SW 1271 (cell line): ENCODE measurements at places on chromosomes 3 and 15.

GRCh38 chr15:59174151-59174834 is 32.4 kb upstream of the LDHAL6B start:
- DNase-seq, result no peak

DNA sequence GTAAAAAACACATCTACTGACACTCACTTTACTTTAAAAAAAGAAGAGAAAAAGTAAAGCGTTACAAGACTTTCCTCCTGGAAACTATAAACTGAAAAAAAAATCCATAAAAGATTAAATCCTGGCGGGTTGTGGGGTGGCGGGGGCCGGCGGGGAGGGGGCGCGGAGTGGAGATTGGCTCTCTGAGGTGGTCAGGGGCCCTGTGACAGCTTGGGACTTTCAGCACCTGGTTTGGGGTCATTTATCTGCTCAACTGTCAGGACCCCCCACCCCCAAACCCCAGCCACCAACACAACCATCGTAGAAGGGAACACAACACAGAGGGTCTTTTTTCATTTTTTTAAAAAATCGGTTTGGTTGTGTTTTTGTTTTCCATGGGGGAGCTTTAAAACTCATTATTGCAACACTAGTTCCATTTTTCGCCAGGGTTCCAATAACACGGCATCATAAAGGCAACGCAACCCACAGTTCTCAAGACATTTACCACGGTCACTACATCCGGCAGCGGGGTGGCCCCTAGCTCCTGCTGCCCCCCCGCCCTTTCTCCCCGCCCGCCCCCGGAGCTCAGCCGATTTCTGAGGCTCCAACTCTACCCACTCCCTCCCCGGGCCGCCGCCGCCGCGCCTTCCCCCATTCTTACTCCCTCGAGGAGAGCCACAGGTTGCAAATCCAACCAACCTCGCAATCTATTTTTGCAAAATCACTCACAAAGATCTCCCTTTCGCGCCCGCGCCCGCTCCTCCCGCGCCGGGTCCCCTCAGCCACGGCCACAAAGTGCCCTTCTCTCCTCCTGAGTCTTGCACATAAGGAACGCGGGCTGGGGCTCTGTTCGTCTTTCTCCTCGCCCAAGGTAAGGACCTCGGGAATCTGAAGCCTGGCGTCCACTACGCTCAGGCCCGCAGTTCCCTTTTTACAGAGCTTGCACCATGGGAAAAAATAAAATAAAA is 1.8 kb downstream of the BCL6 start:
- DNase-seq, result no peak

GRCh38 chr15:71357321-71357732 is 242.1 kb downstream of the THSD4 start:
- DNase-seq, result no peak

GRCh38 chr3:192819001-192819569 is 91.7 kb upstream of the FGF12 start:
- peak; percentile 12 for DNase-seq

GRCh38 chr3:120364821-120365220 is 15.7 kb upstream of the LRRC58 start:
- no peak for DNase-seq

- no peak for DNase-seq
These were observed 162.9 kb downstream of the TIGIT start for GRCh38 chr3:114456742-114457141.

DNA sequence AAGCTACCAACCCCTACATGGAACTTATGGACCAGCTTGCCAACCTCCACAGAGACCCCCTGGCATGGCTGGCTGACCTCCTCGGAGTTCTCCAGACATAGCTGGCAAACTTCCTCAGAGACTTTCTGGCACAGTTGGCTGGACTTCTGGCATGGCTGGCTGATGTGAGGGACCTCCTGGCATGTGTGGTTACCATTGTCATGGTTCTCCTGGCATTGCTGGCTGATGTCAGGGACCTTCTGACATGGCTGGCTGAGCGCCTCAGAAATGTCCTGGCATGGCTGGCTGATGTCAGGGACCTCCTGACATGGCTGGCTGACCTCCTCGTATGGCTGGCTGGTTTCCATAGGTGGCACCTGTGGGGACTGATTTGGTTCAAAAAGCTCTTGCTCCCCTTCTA is 17.5 kb downstream of the MAP1A start:
- no peak for DNase-seq

GRCh38 chr3:129621626-129622225 is 15.2 kb upstream of the PLXND1 start:
- DNase-seq, result no peak

DNA sequence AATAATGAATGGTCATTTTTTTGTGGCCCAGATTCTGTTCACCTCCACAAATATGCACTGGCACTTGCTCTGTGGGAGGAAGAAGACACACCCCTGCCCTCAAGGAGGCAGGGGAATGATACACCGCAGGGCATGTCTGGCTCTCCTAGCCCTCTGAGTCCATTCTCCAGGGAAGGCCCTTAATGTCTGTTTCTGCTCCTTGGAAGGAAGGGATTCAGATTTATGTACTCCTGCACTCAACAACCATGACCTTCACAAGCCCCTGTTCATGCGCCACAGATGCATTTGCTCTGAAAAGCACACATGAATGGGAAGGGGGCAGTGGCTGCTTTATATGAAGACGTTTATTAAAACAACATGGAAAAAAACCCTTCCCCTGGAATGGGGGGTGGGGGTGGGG is 333.8 kb downstream of the EPHB1 start:
- DNase-seq, result no peak

DNA sequence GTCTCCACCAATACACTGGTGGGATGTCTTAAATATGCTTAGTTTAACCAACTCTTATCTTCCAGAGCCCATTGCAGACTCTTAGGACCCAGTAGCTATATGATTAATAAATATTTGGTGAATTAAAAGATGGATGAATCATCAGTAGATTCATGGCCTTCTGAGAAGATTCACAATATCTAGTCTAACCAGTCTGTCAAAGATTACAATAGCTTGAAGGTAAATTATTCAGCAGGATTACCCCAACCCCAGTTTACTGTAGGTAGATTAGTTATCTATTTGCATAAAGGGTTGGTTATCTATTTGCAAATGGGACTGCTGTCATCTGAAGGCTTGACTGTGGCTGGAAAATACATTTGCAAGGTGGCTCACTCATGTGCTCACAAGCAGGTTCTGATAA is 239.4 kb upstream of the THRB start:
- no peak for DNase-seq

DNA sequence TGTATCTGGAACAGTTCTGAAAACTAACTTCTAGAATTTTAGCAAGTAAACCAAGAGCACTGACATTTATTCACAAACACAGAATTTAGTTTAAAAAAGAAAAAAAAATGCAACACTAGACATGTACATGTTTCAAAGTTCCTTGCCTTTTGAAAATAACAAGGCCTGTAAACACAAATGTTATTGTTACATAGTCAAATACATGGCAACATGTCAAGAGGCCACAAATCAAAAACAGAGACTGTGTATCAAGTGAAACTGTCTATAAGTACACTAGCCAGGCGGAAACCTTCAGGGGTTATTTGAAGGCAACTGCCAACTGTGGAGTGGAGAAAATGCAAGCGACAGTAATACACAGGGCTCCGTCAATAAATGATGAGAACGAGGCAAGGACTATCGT is 547.6 kb downstream of the FOXP1 start:
- DNase-seq, result no peak

- no peak for DNase-seq
These were observed 167.4 kb upstream of the SMAD3 start for GRCh38 chr15:66897971-66898370.

DNA sequence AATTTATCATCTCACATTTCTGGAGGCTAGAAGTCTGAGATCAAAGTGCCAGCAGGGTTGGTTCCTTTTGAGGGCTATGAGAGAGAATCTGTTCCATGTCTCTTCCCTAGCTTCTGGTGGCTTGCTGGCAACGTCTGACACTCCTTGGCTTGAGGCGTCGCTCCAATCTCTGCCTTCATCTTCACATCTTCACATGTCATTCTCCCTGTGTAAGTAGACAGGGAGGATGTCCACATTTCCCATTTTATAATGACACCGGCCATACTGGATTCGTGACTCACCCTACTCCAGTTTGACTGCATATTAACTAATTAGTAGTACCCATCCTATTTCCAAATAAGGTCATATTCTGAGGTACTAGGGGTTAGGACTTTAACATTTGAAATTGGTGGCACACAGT is 17.5 kb upstream of the ARHGAP31 start:
- DNase-seq, result no peak

DNA sequence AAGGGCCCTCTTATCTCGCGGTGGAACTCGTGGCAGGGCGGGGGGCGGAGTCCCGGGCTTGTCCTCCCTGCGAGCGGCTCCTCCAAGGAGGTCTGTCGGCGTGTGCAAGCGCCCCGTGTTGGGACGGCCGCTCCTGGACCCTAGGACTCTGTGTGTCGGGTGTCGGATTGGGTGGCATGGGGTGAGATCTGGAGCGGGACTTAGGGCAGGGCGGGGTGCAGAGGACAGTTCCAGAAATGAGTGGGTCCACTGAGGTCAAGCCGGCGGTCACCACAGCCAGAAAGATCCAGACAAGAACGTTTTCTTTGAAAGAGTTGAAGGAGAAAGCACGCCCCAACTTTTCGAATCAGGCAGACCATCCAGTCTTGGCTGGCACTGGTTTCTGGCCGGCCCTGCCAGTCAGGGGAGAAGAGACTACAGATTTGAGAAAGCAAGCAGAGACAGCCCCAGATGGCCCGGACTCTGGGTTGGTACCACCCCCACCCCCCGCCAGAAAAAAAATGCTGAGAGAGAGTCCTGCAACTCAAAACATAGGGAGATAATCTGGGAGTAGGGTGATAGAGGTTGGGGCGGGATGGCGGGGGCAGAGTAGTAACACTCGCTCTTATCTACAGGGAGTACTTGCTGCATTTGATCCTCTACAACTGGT is 784 bp upstream of the CISH start:
- DNase-seq, result no peak

DNA sequence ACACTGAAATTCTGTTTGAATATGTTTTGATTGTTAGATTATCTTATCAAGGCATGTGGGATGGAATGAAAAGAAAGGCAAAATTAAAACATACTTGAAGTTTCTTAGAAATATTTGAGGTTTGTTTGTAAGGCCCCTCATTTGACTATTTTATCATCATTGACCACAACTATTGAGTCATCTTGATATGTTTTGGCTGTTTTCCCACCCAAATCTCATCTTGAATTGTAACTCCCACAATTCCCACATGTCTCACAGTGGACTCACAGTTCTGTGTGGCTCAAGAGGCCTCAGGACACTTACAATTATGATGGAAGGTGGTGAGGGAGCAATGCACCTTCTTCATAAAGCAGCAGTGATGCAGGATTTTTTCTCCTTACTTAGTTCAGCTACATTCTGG is 917.1 kb downstream of the PLOD2 start:
- no peak for DNase-seq

- DNase-seq, result no peak
These were observed 27.8 kb upstream of the ST8SIA2 start for GRCh38 chr15:92365906-92366305.

- DNase-seq, result no peak
These were observed 44.2 kb upstream of the THRB start for GRCh38 chr3:24538891-24539290.

DNA sequence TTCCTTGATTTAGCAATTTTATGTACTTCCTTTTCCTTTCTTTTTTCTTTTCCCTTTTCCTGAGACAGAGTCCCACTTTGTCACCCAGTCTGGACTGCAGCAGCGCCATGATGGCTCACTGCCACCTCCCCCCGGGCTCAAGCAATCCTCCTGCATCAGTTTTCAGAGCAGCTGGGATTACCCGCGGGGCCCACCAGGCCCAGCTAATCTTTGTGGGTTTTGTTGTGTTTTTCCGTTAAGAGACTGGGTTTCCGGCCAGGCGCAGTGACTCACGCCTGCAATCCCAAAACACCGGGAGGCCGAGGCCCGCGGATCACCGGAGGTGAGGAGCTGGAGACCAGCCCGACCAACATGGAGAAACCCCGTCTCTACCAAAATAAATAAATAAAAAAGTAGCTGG is 17.7 kb downstream of the GOLGA8S start:
- no peak for DNase-seq

- DNase-seq, result no peak
These were observed 51.6 kb upstream of the ACKR4 start for GRCh38 chr3:132545471-132545870.

GRCh38 chr3:195441992-195442572 is 738 bp downstream of the ACAP2 start:
- peak; percentile 32 for DNase-seq

GRCh38 chr3:38711321-38711720 is 61.8 kb upstream of the SCN5A start:
- no peak for DNase-seq

DNA sequence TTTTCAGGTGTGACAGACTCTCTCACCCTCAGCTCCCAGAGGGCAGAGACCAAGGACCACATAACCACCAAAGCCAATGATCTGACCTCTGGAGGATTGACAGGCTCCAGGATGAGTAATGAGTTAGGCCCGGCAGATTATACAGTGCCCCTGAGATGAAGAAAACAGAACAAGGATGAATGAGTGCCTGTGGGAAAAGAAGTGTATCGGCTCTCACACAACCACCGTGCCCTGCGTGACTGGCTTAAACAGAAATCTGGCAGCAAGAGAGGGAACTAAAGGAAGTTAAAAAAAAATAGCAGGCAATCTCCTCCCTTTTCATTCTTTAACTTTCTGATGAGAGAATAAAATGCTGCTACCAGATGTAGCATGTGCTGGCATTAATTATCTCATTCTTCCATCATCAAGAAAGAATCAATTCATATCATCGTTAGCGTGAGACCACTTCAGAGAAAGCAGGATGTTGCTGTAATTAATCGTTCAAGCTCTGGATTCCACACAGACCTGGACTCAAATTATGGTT is 227.5 kb upstream of the COL8A1 start:
- DNase-seq, result no peak

GRCh38 chr3:53199834-53200233 is 38.8 kb downstream of the PRKCD start:
- DNase-seq, result no peak

DNA sequence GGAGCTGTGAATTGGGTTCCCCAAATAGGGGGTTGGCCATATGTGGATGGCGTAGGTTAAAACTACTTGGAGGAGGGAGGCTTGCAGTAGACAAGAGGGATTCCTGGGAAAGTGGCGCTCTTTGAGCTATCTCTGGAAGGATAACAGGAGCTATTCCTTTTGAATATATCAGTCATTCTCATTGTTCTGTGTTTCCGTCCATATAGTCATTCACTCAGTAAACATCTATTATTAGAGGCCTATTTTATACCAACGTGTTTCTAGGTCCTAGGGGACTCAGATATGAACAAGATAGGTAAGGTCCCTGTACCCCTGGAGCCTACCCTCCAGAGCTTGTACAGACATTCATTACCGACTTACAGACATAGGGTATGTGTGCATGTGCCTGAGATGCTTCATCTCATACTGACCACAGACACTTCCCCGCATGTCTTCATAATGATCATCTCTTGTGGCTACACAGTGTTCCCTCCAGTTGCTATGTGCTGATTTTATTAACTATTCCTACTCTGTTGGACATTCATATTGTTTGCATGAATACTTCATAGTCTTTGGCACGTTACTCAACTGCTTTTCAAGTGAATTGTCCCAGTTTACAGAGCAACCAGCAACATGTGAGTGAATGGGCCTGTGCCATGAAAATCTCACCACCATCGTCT is 55.8 kb upstream of the VILL start:
- DNase-seq, result no peak
